ENCODE measurements at places on chromosomes 1 and 21.

GRCh38 chr1:232598133-232598532 is 31.8 kb downstream of the SIPA1L2 start:
- no peak for DNase-seq

DNA sequence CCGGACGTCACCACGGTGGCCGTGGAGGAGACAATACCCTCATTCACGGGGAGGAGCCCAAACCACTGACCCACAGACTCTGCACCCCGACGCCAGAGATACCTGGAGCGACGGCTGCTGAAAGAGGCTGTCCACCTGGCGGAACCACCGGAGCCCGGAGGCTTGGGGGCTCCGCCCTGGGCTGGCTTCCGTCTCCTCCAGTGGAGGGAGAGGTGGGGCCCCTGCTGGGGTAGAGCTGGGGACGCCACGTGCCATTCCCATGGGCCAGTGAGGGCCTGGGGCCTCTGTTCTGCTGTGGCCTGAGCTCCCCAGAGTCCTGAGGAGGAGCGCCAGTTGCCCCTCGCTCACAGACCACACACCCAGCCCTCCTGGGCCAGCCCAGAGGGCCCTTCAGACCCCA is 7.0 kb downstream of the TNFRSF14 start:
- DNase-seq, result no peak

DNA sequence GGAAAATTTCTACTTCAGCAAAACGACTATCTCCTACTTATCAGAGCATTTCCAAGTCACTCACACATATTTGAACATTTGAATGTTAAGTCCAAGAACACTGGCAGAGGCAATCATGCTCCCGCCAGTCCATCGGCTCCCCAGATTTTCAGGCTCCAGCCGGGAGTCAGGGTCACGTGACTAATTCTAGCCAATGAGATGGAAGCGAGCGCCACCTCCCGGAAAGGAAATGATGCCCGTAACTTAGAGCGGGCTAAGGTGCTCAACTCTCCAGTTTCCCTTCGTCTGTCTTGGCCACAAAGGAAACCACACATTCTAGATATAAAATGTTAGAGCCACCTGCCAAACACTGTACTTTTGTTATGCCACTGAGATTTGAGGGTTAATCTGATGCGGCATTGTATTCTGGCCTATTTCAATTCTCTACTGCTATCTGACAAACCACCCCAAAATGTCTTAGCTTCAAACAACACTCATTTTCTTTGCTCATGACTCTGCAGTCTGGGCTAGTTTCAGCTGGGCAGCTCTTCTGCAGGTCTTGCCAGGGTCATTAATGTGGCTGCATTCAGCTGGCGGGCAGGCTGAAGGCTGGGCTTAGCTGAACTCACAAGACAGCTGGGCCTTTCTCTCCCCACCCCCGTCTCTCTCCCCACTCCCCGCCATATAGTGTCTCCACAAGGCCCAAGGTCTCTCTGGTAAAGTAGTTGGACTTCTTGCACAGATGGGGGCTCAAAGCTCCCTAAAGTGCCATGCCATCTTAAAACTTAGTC is 16.5 kb upstream of the LHX4 start:
- DNase-seq, result no peak

DNA sequence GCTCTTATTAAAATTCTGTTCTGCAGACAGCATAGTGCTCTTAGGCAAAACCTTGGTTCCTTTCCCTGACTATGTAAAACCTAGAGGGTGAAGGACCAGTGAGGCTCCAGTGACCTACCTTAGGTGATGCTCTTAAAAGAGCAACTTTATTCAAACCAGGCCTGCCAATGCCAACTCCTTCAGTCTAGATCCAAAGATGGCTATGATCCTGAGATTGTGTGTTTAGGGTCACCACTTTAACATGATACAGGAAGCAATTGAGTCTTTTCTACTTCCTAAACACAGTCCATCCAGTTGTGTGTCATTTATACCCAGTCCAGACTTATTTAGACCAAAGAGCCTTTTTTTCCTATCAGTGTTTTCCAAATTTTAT is 10.8 kb downstream of the MCL1 start:
- DNase-seq, result no peak

DNA sequence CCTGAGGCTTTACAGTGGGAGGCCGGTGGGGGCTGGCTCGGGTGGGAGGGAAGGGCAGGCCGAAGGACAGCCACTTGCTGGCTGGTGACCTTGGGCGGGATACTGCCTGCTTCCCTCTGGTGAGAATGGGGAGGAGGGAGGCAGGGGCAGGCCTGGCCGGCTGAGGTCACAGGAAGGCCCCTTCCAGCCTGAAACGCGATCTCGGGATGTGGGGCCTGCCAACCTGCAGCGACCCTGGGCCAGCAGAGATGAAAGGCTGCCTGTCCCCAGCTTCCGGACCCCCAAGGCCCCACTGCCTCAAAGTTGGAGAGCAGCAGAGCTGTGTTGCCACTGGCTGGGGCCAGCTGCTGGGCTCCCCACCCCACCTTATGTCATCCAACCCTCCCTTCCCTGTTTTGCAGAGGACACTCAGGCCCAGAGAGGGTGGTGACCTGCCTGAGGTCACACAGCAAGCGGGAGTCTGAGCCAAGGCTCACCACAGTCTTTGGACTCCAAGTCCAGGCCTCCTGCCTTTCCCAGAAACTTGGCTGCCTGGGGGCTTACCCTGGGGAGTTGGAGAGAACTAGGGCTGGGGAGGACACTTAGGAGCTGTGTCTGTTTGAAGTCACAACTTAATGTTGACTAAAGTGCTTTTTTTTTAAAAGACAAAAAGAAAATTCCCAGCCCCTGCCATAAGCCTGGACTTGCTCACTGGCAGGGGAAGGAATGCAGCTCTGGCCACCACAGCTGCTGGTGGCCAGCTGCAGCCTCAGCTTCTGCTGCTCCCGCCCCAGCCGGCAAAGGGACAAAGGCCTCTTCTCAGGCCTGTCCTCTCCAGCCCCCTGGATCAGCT is 14.8 kb upstream of the WASF2 start:
- no peak for DNase-seq

GRCh38 chr1:155646307-155646706 is 36.3 kb downstream of the MSTO1 start:
- no peak for DNase-seq

DNA sequence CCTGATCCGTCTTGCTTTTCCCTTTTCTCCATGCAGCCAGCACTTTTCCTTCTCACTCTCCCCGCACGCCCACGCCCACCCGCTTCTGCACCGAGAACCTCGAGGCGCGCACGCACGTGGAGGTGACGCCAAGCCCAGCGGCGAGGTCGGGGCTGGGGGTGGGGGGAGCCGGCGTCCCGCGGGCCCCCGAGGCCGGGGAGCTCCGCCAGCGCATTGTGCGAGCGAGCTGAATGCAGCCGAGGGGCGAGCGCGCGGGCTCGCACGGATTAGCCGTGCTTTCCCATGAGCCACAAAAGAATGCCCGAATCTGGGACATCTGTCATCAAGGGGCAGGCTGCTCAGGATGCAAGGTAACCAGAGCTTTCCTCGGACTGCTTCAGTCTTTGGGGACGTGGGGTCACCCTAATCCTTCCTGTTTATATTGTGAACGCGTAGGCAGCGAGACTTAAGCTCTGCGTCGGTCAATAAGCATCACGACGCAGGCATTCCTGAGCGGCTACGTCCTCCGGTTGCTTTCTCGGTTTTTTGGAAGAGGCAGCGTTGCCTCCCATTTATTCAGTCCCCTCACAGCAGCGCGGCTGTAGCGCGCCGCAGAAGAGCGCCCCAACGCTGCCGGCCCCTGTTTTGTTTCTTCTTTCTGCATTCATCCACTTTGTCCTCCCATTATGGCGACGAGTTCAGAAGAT is 67.3 kb upstream of the AKT3 start:
- DNase-seq, result peak; percentile 71

- no peak for DNase-seq
Measured at GRCh38 chr1:147384804-147385203, 142.3 kb downstream of the CHD1L start.

DNA sequence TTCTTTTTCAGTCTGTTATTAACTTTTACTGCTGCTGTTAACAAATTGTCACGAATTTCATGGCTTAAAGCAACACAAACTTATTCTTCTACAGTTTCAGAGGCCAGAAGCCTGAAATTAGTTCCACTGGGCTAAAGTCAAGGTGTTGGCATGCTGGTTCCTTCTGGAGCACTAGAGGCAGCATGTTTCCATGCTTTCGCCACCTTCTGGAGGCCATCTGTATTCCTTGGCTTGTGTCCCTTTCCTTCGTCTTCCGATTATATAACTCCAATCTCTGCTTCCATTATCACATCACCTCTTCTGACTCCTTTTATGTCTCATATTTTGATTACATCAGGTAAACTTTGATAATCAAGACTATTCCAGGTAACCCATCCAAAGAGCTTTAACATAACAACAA is 1742.1 kb downstream of the BRINP3 start:
- no peak for DNase-seq

DNA sequence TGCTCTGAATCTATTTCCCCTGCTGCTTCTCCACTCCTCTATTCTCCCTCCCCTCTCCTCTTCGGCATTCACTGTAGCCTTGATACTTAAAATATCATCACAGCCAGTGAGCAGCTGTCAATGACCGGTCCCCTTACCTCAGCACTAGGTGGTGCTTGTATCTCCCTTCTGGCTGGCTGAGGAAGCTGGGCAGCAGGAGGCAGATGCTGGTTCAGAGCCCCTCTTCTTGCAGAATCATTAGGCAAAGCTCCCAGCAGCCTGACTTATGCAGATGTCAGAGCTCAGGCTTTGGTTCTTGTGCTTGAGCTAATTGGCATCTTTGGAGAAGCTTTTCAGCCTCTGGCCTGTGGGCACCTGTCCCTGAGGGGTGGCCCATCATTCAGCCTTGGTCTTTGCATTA is 31.9 kb upstream of the KCNA2 start:
- no peak for DNase-seq

DNA sequence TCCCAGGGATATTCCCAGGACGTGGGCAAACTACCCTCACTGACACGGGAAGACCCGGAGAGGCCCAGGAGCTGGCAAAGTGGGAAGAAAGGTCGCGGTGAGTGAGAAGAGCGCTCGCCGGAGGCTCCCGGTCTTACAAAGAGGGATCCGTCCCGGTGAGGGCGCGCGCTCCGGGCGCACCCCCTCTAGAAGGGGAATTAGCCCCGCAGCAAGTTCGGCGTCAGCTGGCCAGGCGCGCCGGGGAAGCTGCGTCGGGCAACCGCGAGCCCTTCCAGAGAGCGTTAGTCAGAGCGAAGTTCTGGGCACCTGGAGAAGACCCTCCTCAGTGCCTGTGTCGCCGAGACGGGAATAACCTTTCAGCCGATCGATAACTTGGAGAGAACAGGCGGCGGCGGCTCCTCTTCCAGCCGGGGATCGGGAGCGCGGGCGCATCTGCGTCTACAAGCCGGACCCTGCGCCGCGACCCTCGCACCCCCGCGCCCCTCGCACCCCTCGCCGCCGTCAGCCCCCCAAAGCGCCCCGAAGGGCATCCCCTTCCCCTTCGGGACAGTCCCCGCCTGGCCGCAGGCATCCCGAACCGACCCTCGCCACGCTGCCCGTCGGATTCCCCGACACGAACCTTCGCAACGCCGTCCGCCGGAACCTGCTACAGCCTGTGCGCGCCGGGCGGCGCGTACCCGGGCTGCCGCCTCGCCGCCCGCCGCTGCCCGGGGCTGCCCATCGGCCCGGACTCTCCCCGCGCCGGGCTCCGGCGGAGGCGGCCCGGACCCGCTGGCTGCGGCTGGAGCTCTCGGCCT is 485 bp downstream of the SIPA1L2 start:
- peak; percentile 45 for DNase-seq

GRCh38 chr1:24905979-24906720 is 23.9 kb downstream of the RUNX3 start:
- no peak for DNase-seq

- DNase-seq, result no peak
Measured at GRCh38 chr21:40099809-40100208, 232.6 kb downstream of the PCP4 start.

DNA sequence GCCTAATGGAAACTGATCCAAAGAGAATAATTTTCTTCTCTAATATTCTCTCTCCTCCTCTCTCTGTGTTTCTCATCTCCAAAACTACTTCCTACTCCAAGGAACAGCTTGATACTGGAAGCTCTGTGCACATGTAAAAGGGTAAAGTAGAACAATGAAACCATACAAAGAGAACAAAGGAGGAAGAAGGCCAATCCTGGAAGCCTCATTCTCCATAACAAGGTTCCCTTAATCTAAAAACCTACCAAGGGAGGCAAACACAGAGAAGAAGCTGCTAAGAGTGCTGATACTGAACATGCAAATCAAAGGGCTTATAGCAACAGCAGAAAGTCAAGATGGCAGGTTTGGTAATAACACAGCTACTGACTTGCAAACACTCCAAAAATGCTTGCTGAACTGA is 44.4 kb downstream of the SIPA1L2 start:
- DNase-seq, result no peak

DNA sequence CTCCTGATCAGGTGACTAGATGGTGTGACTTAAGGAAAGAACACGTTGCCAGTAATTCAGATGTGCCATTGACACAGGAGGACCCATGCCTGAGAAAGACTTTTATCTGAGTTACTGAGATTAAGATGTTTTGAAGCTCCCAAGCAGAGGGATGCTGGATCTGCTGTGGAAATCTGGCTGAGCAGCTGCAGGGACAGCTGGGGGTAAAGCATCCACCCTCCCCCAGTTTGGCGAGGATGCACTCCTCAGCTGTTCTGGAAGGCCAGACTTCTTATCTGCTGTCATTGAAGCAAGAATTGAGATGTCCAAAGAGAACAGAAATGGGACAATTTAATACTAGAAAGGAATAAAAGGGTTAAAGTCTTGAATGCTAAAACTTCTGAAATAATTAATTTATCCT is 25.7 kb downstream of the TTC3 start:
- DNase-seq, result no peak

DNA sequence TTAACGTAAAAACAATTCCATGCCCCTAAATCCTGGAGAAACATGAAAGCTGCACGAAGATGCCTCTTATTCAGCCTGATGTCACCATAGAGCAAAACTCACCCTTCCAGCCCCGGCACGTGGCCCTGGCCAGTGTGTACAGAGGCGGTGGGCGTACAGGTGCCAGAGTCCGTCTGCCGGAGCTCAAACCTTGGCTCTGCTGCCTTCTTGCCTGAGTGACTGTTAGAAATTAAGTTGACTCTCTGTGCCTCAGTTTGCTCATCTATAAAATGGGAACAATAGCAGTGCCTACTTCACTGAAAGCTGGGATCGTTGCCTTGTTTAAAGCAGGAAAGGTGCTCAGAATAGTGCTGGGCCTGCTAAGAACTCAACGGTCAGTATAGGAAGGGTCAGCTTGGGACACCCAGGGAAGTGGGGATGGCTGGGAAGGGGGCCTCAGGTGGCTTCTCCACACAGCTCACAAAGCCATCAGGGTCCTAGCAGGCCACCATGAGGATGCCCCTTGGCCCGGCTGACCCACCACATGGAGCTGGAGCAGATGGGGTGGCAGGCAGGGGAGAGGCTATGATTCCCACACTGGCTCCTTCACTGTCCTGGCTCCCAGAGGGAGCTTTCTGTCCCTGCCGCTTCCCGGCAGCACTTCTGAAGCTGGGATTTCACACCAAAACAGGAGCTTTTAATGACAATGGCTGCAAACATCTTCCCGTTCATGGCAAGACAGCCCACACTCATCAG is 237.2 kb downstream of the NPHP4 start:
- DNase-seq, result no peak

DNA sequence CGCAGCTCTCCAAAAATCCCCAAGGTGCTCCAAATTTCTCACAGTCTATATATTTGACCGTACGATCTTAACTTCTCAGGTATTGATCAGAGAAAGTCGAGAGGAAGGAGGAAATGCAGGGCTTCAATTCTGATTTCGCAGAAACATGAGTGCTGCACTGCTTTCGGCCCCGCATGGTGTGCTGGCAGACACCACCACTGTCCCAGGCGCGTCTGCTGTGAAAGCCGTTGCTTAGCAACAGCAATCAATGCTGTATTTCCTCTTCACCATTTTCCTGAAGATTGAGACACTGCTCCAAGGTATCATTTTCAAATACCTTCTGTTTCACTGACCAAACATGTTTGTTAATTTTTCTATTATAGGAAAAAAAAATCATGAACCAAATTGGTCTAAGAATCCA is 296.3 kb downstream of the SMYD3 start:
- peak; percentile 48 for DNase-seq

All from NCI-H2081 (cell line).